ENCODE measurements at places on chromosomes 4 and X.

GRCh38 chr4:75015627-75016026, 82.7 kb downstream of the PARM1 start:
- no peak for DNase-seq

- DNase-seq: no peak
These were observed 198.9 kb upstream of the PPP1R2C start for GRCh38 chrX:42976746-42977366.

GRCh38 chr4:139005774-139006173, 9.8 kb upstream of the NOCT start:
- no peak for DNase-seq

GRCh38 chrX:44061968-44062614, 88.9 kb upstream of the NDP start:
- no peak for DNase-seq

GRCh38 chr4:73021634-73022033, 47.9 kb downstream of the COX18 start:
- DNase-seq: peak; percentile 28

DNA sequence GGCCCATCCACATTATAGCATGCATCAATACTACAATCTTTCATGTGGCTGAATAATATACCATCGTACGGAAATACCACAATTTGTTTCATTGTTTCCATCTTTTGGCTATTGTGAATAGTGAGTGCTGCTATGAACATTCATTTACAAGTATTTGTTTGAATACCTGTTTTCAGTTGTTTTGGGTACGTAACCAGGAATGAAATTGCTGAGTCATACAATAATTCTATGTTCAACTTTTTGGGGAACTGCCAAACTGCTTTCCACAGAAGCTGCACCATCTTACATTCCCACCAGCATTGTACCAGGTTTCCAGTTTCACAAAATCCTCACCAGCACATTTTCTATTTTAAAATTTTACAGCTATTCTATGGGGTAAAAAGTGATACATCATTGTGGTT, 28.5 kb upstream of the MANBA start:
- peak; percentile 78 for DNase-seq

- DNase-seq: no peak
These were observed 9.6 kb downstream of the ZAR1 start for GRCh38 chr4:48499551-48500066.

DNA sequence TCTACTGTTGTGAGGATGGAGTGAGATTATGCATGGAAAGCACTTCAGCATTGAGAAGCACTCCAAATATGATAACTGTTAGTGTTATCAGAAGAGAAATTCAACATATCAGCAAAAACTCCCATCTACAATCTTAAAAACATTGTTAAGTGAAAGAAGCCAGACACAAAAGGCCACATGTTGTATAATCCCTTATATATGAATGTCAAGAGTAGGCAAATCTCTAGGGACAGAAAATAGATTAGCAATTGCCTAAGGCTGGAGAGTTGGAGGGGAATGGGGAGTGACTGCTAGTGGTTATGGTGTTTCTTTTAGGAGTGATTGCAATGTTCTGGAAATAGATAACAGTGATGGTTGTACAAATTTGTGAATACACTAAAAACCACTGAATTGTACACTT, 122.5 kb upstream of the LNX1 start:
- DNase-seq: no peak

- no peak for DNase-seq
These were observed 85.5 kb downstream of the USP46 start for GRCh38 chr4:52573551-52573950.

DNA sequence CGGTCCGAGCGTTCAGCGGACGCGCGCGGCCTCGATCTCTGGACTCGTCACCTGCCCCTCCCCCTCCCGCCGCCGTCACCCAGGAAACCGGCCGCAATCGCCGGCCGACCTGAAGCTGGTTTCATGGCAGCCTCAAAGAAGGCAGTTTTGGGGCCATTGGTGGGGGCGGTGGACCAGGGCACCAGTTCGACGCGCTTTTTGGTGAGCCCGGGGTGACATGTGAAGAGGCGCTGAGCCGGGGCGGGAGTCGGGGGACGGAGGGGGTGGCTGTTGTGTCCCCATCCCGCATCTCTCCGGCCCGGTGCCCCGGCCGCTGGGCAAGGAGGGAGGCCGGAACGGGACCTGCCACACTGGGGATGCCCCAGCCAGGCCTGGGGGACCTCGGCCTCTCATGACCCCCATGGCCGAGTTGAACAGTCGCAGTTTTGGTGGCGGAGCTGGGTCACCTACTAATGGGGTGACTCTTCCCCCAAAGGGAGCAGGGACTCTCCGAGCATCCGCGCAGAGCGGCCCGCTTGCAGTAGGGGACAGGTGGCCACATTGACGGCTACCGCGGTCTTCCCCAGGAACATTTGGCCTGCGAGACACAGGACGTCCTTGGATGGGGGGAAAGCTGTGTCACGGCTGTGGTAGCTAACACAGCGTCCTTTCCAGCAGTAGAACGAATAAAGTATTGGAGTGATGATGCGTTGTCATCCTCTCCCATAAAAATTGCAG, at the start of gene GK:
TSS of gene GK (plus strand) at position 9 of the 717 bp plus-strand sequence. CDS start at position 124, 115 bp downstream.
- no peak for DNase-seq

DNA sequence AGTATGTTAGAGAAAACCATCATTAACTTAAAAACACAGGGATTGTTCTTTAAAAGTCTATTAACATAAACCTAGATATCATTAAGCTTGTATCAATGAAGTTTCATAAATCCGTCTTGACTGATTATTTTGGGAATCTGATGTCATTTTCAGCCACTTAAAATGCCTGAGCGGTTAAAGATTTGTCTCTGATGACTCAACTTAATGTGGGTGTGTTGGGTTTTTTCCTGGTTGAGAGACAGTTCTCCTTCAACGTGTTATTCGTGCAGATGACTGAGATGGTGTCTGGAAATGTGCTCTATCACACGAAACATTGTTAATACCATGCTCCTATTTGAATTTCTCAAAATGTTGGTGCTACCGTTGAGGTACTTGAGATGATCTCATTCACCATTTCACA, 227.3 kb upstream of the TENM3 start:
- DNase-seq: peak; percentile 63

DNA sequence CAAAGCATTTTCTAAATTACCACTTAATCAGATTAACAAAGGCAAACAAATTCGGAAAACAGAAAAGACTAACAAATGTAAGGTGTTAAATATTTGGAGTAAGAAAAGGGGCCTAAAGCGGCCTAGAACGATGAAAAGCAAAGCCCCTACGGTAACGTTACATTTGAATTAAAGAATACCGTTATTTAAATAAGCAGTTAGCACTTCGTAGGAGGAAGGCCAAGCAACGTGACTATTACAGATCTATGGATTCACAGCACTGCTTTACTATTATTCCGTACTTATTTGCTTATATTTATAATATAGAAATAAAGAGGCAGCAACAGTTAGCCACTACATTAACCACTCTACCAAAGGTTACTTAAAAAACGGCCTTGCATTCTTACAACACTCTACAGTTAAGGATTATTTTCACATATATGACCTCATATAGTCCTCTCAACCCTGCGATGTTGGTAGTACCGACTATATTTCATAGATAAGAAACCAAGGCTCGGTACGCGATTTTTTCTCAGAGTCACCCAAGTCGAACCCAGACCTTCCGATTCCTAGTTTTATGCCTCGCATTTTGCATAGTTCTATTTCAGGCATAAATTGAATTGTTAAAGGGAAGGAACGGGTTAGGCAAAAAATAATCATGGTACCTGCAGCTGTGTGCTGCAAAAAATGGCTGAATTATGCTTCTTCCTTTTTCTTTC, 2.9 kb downstream of the KLHL15 start:
- no peak for DNase-seq

DNA sequence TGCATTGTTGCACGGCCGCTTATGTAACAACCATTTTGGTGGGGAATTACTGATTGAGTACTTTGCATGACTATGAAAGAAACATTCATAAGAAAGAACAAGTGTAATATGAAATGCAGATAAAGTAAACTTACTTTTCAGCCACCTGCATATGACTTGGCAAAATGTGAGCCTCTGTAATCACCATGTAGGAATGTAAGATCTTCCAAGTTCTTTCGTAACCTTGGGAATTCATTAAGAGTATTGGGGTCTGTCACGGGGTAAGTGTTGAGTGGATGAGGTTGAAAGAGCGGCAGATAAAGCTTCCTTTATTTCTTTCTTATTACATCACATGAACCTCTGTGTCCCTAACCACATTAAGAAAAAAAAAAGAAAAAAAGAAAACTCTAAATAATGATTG, 348.5 kb upstream of the NR3C2 start:
- DNase-seq: peak; percentile 31

- no peak for DNase-seq
These were observed 2.1 kb upstream of the ETDC start for GRCh38 chrX:135307171-135307570.

- no peak for DNase-seq
These were observed 146.6 kb upstream of the CPEB2 start for GRCh38 chr4:14855719-14856061.

GRCh38 chr4:150855981-150856510, 159.0 kb downstream of the LRBA start:
- no peak for DNase-seq

GRCh38 chr4:145819853-145820181, 118.8 kb downstream of the ZNF827 start:
- no peak for DNase-seq

DNA sequence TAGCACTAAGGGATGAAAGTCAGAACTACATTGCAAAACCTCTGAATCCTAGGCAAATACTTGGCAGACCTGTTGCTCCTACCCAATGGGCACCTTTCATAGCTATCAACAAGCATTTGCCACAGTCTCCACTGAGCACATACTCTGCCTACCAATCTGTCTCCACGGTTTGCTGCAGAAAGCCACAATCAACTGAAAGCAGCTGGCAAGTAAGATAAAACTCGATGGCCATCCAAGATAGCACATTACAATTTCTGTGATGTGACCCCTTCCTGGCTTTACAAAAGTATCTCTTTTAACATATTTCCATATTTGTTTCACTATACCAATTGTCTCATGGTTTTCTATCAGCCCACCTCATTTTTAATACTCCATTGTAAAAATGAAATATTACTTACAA, 1060.5 kb upstream of the INTU start:
- no peak for DNase-seq

DNA sequence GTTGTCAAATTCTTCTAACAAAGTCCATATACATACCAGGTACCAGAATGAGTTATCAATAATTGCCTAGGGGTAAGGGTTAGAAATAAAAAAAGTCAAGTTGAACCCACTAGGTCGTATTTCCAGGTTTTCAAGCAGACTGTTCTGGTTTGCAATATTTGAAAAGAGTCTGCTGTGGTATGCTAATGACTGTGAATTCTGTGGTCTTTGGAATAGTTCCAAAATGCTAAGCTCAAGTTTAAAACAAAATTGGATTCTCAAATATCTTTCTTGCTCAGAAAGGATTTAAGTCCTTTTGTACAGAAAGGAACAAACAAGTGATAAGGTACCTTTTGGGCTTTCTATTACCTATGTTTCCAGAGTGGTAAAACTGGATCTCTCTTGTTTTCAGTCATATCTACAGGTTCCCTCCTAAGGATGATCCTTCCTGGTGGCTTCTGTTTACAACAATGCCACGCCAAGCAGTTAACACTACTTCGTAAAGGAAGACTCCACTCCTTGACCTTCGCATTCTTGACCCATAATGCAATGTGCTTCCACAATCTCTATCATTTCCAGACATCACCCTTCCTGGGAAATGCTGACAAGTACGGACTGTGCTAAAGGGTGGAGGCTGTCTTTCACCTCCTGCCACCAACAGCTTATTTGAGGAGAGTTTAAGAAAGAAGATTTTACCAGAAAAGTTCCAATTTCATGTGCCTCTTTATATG, 531.7 kb upstream of the FTHL17 start:
- peak; percentile 63 for DNase-seq

GRCh38 chr4:173159791-173160190, 8.8 kb upstream of the GALNT7 start:
- peak; percentile 10 for DNase-seq

DNA sequence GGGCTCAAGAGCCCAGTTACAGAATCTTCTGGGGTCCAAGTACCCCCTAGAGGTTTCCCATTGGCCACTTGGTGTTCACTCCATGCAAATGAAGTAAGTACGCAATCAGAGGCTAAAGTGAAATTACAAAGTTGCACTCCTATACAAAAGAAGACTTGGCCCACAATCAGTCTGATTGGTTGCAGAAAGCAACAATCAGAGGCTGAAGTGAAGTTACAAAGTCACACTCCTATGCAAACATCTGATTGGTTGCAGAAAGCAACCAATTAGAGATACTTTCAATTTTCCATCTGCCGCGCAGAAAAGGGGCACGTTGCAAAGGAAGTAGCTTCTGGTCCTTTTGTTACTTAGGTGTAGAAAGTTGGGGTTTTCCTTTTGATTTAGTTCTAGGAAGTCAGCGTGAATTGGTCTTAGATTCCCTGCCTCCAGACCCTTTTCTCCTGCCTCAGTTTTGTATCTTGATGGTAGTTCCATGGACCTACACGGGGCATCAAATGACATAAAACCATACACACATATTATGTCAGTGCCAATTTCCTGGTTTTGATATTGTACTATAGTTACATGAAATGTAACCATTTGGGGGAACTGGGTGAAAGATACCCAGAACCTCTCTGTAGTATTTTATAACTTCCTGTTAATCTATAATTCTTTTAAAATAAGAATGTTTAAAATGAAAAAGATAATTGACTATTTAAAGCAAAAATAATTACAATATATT, 12.4 kb upstream of the PIN4 start:
- DNase-seq: peak; percentile 11

- no peak for DNase-seq
These were observed 14.7 kb downstream of the UNC5C start for GRCh38 chr4:95534032-95534431.

DNA sequence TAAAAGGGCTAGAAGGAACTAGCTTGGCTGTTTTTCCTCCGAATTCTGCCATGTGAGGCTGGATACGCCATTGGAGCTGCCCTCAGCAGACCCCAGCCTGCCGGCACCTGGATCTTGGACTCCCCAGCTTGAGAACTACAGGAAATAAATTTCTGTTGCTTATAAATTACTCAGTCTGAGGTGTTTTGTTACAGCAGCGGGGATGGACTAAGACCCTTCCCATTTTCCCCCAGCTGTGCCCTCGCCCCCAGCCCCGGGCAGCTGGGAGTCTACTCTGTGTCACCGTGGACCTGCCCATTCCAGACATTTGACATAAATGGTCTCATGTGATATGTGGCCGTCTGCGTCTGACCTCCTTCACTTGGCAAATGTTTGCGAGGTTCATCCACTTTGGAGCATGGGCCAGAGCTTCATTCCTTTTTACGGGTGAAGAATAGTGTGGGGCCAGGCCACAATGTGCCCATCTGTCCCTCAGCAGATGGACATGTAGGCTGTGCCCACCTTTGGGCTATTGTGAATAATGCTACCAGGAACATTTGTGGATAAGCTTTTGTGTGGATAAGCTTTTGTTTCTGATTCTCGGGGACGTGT, 30.7 kb upstream of the SPON2 start:
- no peak for DNase-seq

Data from fibroblast of skin of right biceps (primary cell).